Stimulated activated CD4-positive, alpha-beta T cell treated with anti-CD3 and anti-CD28 coated beads, Interleukin-1b, Interleukin-23, amount 100 ng/mL, for 1 hour (primary cell): ENCODE measurements at places on chromosomes 7 and 10.

DNA sequence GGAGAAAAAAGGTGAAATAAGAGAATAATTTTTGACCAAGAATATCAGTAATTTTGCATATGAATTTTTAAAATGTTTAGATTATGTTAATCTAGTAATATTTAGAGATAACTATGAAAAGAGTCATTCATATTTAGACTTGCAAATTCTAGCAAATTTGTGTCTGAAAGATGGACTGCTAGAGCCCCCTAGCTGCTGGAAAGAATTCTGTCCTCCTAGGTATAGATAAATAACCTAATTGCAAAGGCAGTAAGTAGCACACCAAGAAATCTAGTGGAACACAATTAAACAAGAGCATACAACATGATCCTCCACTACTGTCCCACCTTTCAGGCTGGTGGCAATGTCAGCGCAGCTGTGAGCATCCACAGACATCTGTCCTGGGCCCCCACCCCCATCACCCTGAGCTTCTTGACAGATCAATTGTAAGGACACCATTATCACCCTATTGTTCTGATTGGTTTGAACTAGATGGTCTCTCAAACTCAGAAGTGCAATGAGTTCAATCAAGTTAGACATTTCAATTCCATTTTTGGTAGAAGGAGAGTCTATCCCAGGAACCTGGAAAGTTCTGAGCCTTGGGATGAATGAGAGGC, 15.0 kb upstream of the GFRA1 start:
- DNase-seq: no peak

DNA sequence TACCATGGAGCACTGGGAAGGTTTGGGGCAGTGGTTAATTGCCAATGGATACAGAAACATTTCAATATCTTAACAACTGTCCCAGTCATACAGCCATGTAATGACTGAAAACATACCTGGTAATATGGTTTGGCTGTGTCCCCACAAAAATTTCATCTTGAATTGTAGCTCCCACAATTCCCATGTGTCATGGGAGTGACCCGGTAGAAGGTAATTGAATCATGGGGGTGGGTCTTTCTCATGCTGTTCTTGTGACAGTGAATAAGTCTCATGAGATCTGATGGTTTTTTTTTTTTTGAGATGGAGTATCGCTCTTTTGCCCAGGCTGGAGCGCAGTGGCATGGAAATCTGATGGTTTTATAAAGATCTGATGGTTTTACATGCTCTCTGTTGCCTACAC, 284.4 kb downstream of the TCF7L2 start:
- no peak for DNase-seq

DNA sequence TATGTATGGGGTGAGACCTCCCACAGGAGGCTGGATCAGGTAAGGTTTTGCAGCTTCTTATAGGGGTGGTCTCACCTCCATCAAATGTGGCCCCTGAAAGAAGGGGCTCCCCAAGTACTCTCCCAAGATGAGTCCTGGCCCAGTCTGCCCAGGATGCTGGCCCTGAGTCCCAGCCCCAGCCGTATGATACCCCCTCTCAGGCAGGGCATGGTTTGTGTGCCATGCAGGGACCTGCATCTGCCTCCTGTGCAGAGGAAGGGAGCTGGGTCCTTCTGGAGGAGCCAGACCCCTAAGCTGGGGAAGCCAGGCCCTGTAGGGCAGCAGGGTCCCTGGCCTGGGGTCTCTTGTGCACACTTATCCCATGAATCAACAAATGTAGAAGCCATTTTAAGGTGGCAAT, 35.1 kb upstream of the ZNF716 start:
- DNase-seq: no peak

DNA sequence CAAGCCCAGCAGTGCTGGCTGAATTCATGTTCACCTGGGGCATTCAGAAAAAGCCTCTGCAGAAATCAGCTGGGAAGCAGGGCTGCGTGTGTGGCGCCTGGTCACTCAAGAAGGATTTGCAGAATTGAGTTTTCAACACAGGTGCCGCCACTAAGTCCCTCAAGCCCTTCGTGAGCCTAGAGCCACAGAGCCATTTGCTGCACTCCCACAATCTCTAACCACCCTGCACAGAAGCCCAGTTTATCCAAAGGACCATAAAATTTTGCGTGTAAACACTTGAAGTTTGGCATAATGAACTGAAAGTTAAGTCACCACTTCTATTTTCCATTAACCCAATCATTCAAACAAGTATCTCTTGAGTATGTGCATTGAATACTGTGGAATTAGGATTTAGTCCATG, 136.2 kb downstream of the DIP2C start:
- no peak for DNase-seq

DNA sequence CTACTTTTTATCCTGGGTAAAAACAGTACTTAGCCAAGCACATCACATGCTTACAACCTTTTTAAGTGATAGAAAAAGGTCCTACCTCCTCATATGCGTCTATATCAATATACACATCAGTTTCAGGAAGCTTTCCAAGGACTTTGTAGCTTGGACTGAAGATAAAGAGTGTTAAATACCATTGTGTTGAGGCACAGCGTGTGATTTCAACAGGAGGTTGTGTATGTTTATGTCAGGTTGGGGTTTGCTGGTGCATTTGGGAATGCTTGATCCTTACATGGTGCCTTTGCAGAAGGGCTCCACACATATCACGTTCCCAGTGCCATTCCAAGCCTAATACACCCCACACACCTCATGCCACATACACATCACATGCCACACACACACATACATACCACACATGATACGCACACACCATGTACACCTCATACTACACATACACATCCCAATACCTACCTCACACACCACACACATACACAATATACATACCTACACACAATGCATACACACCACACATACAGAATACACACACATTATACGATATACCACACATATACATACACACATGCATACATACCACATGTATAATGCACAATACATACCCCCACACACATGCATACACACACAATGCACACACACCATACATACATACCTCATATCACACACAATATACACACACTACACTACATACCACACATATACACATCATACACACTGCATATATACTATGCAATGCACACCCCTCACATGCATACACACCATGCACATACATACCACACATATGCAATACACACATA, 33.1 kb downstream of the PSMC2 start:
- DNase-seq: no peak

GRCh38 chr7:81441750-81442149, 328.1 kb downstream of the HGF start:
- DNase-seq: no peak

- DNase-seq: no peak
Measured at GRCh38 chr10:126036515-126036914, 140.2 kb downstream of the FANK1 start.

DNA sequence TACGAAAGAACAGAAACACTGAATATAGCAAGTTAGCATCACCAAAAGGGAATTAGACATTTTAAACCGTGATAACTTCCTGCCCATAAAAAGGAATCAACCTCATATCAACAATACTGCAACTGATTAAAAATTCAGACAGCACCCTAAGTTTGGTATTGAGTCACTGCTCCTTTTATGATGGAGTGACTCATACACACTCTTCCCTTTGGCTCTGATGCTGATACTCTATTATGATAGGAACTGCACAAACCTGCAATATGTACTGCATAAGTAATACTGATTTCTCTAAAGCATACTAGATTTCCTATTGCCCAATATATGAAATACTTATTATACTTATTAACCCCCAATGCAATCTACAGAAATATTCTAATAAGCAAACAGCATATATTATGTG, 118.7 kb downstream of the PARD3 start:
- DNase-seq: no peak

DNA sequence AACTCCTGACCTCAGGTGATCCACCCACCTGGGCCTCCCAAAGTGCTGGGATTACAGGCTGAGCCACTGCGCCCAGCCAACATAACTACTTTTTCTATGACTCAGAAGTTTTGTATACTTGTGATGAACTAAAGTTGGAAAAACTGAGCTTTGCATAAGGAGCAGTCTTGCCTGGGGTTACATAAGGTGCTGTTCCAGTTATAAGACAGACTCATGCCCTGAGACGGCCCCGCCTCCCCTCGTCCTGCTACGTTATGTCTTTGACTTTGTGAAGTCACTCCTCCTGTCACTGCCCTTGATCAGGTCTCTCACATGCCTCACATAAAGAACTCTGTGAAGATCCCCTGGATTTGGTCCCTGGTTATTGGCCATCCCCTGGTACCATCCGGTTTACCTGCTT, 40.4 kb upstream of the OPN4 start:
- DNase-seq: no peak

- DNase-seq: peak; percentile 48
Measured at GRCh38 chr7:5704534-5704922, 76.9 kb downstream of the RNF216 start.

DNA sequence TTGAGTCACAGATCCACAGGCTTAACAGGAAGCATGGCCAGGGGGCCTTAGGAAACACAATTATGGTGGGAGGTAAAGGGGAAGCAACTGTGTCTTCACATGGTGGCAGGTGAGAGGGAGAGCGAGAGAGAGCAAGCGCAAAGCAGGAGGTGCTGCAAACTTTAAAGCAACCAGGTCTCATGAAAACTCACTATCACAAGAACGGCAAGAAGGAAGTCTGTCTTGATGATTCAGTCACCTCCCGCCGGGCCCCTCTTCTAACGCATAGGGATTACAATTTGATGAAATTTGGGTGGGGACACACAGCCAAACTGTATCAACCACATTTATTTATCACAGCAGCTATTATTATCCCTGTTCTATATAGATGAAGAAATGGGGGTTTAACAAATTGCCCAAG, 201.6 kb downstream of the DPP6 start:
- no peak for DNase-seq

DNA sequence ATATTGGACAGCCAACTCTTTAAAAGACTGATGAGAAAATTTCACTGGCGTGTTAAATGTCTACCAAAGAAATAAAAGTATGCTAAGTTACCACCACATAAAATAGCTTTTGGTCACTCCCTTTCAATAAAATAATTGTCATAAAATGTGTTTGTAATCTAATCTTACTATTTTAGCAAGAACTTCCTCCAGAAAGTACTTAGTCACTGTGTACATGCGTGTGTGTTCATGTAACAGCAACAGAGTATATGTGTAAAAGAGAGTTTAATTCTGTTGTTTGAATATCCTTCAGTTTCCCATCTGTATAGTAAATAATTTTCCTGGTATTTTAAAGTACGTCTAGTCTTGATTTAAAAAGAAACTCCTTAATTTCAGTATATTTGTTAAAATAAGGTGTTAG, 35.0 kb upstream of the WASL start:
- DNase-seq: no peak

DNA sequence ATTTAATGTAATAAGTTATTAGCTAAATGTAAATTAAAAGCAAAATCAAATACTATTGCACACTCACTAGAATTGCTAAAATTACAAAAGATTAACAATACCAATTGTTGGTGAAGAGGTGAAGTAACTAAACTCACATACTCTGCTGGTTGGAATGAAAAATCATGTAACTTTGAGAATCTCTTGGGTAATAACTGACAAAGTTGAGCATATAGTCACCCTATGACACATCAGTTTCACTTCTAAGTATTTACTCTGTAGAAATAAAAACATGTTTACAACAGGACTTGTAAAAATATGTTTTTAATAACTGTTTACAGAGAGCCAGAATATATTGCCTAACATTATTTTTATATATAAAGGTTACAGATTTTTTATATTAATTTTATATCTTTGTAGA, 33.6 kb downstream of the CNTNAP2 start:
- no peak for DNase-seq

DNA sequence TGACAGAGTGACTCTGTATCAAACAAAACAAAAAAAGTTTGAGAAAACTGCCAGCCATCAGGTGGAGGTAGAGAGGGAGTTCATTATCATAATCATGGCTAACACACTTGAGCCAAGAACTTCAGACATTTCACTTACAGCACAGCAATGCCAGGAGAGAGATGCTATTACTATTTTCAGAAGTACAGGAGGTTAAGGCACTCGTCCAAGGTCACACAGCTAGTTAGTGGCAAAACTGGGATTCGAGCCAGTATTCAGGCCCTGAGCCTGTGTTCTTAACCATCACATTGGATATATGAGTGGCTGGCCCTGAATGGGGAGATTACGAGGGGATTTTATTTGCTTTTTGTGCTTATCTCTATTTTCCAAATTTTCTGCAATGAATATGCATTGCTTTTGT, 24.8 kb upstream of the UNC5B start:
- DNase-seq: no peak

DNA sequence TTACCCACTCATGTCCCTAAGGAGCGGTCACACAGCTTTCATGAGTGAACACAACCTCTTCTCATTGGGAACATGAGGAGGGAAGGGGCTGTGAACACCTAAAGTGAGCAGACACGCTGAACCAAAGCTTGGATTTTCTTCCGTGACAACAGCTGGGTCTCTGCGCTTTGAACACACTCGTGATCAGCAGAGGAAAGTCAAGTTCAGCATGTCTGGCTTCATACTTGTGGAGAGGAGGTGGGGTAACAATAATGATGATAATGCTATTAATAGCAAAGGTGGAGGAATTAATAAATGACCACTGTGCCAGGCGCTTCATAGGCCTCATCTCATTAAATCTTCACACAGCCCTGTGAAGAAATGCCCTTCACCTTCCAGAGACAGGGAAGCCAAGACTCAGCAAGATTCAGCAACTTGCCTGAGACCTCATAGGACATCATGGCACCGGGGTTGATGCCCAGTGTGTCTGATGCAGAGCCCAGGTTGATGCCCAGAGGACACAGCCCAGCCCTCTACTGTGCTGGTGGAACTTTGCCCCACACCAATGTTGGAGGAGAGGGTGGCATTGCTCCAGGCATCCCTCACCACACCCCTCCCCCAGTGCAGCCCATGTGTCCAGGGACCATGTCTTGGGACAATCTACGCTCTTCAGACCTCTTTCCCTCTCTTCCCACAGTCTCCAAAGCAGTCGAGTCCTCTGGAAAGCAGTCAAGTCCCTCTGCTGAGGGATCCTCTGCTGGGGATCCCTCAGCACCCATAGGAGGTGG, 40.6 kb downstream of the GSDME start:
- DNase-seq: no peak

DNA sequence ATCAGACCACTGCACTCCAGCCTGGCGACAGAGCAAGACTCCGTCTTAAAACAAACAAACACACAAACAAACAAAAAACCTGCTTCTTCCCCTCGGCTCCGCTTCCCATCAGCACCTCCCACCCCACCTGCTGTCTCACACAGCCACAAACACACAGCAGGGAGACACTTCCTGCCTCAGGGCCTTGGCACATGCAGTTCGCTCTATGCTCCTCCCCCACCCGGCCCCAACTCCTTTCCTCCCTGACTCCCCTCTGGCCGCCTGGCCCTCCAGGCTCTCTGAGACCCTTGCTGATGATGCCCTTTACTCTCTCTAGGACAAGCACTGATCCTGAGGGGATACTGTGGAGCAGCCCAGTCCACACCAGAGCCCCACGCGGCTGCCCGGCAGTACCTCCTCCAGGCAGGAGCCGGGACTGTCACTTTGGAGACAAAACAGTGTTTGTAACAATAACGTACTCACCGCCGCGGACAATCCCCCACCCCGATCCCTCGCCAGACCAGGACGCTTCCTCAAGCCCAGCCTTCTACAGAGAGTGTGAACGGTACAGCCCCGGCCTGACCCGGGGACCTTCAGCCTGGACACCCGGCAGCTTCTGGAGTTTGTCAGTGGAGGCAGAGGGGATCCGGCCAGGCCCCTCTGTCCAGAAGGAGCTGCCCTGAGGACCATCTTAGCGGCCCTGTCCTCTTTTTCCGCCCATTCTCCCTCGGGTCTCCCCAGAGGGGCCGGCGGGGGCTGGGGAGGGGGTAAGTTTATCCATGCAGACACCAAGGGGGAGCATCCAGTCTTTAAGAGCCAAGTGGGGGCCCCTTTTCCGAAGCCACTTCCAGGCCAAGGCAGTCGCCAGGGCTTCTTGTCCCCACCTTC, 50.0 kb upstream of the GTF2IRD1 start:
- DNase-seq: no peak

GRCh38 chr7:155922067-155922816, 110.0 kb upstream of the SHH start:
- DNase-seq: no peak
